Lung (tissue), 17 donors: ENCODE measurements at places on chromosomes 2 and 18. TPM values are rescaled to one million over a fixed set of nuclear protein-coding genes. Genes with fewer than 3 reads are reported as not detected.
A peak's percentile ranks its signal among the peaks of the same experiment; 100 is the strongest.

DNA sequence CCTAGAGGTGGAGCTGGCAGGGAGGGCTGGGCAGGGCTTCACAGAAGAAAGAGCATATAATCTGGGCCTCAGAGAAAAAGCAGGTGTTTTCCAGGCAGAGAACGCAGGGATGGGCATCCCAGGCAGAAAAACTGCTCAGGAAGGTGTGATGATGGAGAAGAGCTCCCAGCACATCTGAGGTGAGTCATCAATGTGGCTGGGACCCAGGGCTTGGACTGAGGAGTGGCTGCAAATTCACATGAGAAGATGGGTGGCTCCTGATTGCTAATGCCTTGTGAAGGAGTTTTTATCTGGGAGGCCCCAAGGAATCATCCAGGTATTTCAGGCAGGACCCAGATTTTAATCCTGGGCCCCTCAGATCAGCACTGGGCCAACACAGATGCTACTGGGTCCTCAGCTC lies 10.2 kb downstream of the IL1F10 start:
- DNase-seq: no peak

DNA sequence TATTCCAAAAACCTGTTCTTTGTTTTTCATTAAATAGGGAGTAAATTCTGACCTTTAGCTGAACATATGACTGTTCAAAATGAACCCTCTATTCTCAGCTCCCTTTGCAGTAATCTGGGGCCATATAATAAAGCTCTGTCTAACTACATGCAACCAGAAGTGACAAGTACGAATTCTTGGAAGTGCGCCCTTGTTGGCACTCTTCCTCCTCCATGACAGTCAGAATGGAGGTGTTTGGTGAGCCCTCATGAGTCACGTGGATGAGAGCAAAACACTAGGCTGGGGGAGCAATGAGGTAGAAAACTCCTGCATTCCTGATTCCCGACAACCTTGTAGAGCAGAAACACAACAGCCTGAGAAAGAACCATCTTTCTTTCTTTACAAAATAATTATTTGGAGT lies 552.9 kb downstream of the FBXO15 start:
- no peak for DNase-seq

Gene ANKRD62
- total RNA-seq: 0.09 TPM

DNA sequence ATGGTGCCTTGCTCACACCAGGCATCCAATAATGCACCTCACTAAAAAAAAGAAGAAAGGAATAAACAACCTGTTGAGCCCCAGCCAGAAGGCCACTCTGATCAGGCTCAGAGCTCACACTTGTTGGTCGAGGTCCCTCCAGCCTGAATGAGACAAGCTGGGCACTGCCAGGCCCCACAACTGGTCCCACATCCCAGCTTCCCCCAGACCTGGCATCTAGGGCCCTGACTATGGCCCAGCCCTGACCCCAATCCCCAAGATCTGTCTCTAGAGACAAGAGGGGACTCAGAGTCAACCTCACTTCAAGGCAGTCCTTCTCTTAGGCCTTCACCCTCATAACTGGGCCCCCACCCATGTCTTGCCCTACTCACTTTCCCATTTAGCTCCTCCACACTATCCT lies 22.4 kb downstream of the TEX51 start:
- DNase-seq: no peak

Gene IKZF2
- total RNA-seq: 13.0 TPM

Gene APCDD1
- total RNA-seq: 46.1 TPM

DNA sequence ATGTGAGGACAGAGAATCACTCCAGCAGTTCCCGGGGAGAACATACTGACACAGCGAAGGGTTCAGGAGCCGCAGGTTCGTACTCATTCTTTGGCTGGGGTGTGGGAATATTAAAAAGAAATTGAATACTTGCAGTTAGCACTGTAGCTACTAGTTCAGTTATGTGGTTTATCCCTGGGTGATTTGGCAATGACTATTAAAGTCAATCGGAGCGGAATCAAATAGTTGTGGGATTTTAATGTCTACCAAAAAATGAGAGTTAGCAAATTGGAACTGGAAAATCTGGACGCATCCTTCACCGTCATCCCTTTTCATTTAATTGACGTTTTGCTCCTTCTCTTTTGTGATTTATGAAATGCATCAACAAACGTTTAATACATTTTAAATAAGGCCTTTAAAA lies 50.8 kb downstream of the GBX2 start:
- DNase-seq: no peak

Gene RPRM
- 1.5 TPM for total RNA-seq

Gene GKN2
- total RNA-seq: 103 TPM

Gene PROKR1
- not detected for total RNA-seq

DNA sequence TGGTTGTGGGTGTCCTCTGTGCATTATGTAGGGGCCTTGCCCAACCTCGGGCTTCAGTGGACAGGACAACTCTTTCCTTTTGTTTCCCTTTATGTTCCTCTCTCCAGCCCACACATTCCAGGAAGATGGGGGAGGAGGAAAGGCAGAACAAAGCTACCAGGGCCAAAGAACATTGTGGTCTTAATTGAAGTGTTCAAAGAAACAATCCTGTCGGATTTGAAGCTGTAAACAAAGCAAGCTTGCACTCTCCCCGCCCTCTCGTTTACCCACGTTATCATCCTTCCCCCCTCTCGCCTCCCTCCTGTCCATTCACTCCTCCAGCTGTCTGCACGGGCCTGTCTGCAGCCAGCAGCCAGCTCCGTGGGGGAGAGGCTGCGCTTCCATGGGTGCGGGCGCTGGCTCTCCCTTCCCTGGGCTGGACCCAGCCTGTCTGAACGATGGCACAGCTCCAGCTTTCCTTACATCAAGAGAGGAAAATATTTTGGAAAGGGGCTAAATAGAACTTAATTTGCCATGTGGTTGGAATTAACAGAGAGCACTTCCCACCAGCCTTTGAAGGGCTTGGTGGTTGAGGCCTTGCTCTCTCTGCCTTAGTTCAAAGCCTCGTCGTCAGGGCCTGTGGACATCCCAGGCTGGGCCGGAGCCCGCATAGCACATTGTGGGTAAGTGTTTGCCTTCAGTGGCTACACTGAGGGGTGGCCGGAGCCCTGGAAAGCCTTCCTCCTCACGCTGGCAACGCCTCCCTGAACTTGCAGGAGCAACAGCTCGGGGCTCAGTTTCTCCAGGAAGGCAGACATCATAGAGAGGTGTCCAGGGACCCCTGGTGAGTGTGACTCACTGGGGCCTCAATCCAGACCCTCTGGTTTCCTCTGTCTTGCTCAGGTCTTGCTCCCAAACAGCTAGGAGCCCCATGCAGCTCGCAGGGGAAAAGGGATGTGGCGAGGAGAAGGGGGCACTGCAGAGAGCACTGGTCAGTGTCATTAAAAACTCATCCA lies 60.6 kb upstream of the HS6ST1 start:
- DNase-seq: peak; percentile 98
